Smooth muscle cell of the pulmonary artery (primary cell): ENCODE measurements at places on chromosomes 16 and 17. TPM values are rescaled to one million over a fixed set of nuclear protein-coding genes. Genes with fewer than 3 reads are reported as not detected.

TTLL6 gene
- total RNA-seq, result under 0.01 TPM in 1 of 2 replicates, not detected in the other

BHLHA9 gene
- not detected in 2 replicates for total RNA-seq

CASKIN2 gene
- 8.0 and 13.9 TPM in 2 replicates for total RNA-seq

BCO1 gene
- 0.07 TPM in 1 of 2 replicates, not detected in the other for total RNA-seq

SLC13A2 gene
- not detected in 2 replicates for total RNA-seq

PALB2 gene
- 6.3 and 8.3 TPM in 2 replicates for total RNA-seq

RTN4RL1 gene
- total RNA-seq, result 0.23 and 0.46 TPM in 2 replicates

SUZ12 gene
- 23.3 and 24.0 TPM in 2 replicates for total RNA-seq

FNDC8 gene
- not detected in 2 replicates for total RNA-seq

SOCS1 gene
- 2.3 and 4.6 TPM in 2 replicates for total RNA-seq

CSH2 gene
- not detected in 2 replicates for total RNA-seq

HOXB9 gene
- total RNA-seq, result not detected in 2 replicates

CFAP97D1 gene
- total RNA-seq, result under 0.01 TPM in 1 of 2 replicates, not detected in the other

HIC1 gene
- total RNA-seq, result 28.5 and 38.2 TPM in 2 replicates

CCDC154 gene
- 0.33 and 0.96 TPM in 2 replicates for total RNA-seq

OR3A2 gene
- 0.20 TPM in 1 of 2 replicates, not detected in the other for total RNA-seq

OTOP3 gene
- not detected in 2 replicates for total RNA-seq

MYO15A gene
- total RNA-seq, result 1.4 and 1.9 TPM in 2 replicates

ADAP2 gene
- 2.6 and 3.3 TPM in 2 replicates for total RNA-seq

MYOCD gene
- 1.4 and 3.0 TPM in 2 replicates for total RNA-seq

GID4 gene
- total RNA-seq, result 14.3 and 14.6 TPM in 2 replicates

MLKL gene
- 9.8 and 14.6 TPM in 2 replicates for total RNA-seq

LGALS9 gene
- 1.1 and 1.3 TPM in 2 replicates for total RNA-seq

SLC2A4 gene
- 0.10 and 0.13 TPM in 2 replicates for total RNA-seq

CACNG1 gene
- total RNA-seq, result not detected in 2 replicates

TCAP gene
- 0.52 and 0.53 TPM in 2 replicates for total RNA-seq

LYRM9 gene
- 3.1 and 3.3 TPM in 2 replicates for total RNA-seq

RRAD gene
- 14.9 and 36.8 TPM in 2 replicates for total RNA-seq

ACAP1 gene
- total RNA-seq, result 0.33 and 0.99 TPM in 2 replicates

KIF19 gene
- not detected in 2 replicates for total RNA-seq

ARHGAP44 gene
- 1.7 and 5.7 TPM in 2 replicates for total RNA-seq

CCL11 gene
- total RNA-seq, result not detected in 2 replicates

FBXO39 gene
- total RNA-seq, result 0.07 and 0.26 TPM in 2 replicates

TP53TG3B gene
- not detected in 2 replicates for total RNA-seq

CCL5 gene
- total RNA-seq, result 0.07 TPM in 1 of 2 replicates, not detected in the other

CRYM gene
- 0.63 TPM in 1 of 2 replicates, not detected in the other for total RNA-seq

LPO gene
- 0.07 TPM in 1 of 2 replicates, not detected in the other for total RNA-seq

EXOC3L1 gene
- total RNA-seq, result 0.13 TPM in 1 of 2 replicates, not detected in the other

MT4 gene
- total RNA-seq, result not detected in 2 replicates

SEPTIN12 gene
- total RNA-seq, result not detected in 2 replicates

TP53TG3D gene
- 0.56 and 0.72 TPM in 2 replicates for total RNA-seq

NARF gene
- total RNA-seq, result 32.8 and 42.6 TPM in 2 replicates

ABCC6 gene
- 0.65 and 0.76 TPM in 2 replicates for total RNA-seq

CD79B gene
- 3.6 TPM in 1 of 2 replicates, not detected in the other for total RNA-seq

CD300LB gene
- total RNA-seq, result not detected in 2 replicates

CEMP1 gene
- not detected in 2 replicates for total RNA-seq

CLEC18C gene
- total RNA-seq, result 0.13 and 0.43 TPM in 2 replicates

ADGRG3 gene
- not detected in 2 replicates for total RNA-seq

MT1G gene
- total RNA-seq, result 1.3 TPM in 1 of 2 replicates, not detected in the other

IGF2BP1 gene
- 3.4 and 4.3 TPM in 2 replicates for total RNA-seq

PARN gene
- 22.6 and 24.4 TPM in 2 replicates for total RNA-seq

TBC1D3G gene
- total RNA-seq, result 0.07 TPM in 1 of 2 replicates, not detected in the other

OR1A1 gene
- total RNA-seq, result not detected in 2 replicates

CTRB2 gene
- not detected in 2 replicates for total RNA-seq

CHRNE gene
- total RNA-seq, result 0.33 and 2.8 TPM in 2 replicates

TMC6 gene
- total RNA-seq, result 1.3 and 12.1 TPM in 2 replicates

CCL23 gene
- total RNA-seq, result not detected in 2 replicates

CCL4L2 gene
- 0.13 TPM in 1 of 2 replicates, not detected in the other for total RNA-seq

TAT gene
- total RNA-seq, result not detected in 2 replicates

ABCA9 gene
- 12.0 and 62.2 TPM in 2 replicates for total RNA-seq
